ENCODE measurements at places on chromosomes 12 and 14.

- peak; percentile 44 for DNase-seq
These were observed 6.0 kb upstream of the ATP23 start for GRCh38 chr12:57935331-57935730.

DNA sequence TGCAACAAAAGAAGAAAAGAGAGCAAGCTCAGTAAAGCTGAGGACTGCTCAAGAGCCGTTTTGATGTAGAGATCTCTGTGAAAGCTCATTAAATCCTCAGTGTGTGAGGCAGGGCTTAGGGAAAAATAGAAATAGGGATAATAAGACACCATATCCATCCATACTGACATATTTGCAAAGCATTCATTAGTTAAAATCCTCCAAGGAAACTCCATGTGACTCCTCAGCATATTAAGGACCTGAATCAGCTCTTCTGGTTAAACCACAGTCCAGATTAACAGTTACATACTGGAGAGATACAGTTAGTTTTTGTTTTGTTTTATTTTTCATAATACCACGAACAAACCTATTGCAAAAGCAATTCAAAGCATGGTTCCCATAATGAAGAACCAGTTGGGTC lies 288.2 kb downstream of the PAWR start:
- no peak for DNase-seq

DNA sequence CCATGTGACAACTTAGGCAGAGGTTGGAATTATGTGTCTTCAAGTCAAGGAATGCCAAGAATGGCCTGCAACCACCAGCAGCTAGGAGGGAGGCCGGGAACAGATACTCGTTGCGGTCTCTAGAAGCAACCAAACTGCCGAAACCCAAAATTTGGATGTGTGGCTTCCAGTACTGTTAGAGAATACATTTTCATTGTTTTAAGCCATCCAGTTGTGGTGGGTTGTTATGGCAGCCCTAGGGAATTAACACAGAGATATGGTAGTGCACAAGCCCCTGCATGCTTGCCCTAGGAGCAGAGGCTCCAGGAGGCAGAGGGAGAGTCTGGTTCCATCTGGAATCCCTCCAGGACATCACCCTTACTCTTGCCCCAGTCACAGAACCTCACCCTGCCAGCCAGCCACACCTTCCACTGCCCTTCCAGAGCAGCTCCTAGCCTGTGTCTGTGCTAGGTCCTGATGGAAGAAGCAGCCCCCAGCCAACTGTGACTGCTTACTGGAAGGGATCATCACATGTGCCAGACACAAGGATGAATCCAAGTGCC lies 19.5 kb downstream of the PITPNM2 start:
- no peak for DNase-seq

DNA sequence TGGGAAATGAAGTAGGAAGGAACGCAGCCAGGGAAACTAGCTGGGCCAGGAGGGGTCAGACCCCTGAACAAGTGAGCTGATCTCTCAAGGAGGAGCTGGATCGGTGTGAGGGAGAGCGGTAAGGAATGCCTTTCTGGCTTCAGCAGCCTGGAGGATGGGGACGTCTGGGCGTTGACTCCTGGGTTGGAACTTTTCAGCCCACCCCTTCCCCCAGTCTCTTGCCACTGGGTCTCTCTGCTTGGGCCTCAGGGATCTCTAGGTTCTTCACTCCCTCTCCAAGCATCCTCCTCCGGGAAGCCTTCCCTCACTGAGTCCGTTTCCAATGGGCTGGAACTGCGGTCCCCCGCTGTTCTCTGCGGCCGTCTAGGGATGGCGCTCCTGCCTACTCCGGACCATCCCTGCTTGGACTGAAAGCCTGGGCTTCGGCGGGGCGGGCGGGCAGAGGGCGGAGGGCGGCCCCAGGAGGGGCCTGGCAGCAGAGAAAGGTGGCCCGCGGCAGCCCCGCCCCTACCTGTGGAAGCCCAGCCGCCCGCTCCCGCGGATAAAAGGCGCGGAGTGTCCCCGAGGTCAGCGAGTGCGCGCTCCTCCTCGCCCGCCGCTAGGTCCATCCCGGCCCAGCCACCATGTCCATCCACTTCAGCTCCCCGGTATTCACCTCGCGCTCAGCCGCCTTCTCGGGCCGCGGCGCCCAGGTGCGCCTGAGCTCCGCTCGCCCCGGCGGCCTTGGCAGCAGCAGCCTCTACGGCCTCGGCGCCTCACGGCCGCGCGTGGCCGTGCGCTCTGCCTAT lies at the start of gene KRT7:
Gene KRT7, plus strand, starts transcription at position 570 of the 788 bp plus-strand sequence. Its CDS starts 54 bp downstream, at position 624.
- DNase-seq = no peak

DNA sequence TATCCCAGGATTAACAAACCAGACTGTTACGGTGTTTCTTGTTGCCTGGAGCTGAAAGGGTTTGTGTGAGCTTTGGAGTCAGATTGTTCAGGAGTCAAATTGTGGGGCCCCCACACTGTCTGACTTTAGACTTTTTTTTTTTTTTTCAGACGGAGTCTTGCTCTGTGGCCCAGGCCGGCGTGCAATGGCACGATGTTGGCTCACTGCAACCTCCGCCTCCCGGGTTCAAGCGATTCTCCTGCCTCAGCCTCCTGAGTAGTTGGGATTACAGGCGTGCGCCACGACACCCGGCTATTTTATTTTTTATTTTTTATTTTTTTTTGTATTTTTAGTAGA lies 847 bp downstream of the TSFM start:
- no peak for DNase-seq

GRCh38 chr12:88970740-88971139 lies 381.6 kb downstream of the DUSP6 start:
- DNase-seq = no peak

DNA sequence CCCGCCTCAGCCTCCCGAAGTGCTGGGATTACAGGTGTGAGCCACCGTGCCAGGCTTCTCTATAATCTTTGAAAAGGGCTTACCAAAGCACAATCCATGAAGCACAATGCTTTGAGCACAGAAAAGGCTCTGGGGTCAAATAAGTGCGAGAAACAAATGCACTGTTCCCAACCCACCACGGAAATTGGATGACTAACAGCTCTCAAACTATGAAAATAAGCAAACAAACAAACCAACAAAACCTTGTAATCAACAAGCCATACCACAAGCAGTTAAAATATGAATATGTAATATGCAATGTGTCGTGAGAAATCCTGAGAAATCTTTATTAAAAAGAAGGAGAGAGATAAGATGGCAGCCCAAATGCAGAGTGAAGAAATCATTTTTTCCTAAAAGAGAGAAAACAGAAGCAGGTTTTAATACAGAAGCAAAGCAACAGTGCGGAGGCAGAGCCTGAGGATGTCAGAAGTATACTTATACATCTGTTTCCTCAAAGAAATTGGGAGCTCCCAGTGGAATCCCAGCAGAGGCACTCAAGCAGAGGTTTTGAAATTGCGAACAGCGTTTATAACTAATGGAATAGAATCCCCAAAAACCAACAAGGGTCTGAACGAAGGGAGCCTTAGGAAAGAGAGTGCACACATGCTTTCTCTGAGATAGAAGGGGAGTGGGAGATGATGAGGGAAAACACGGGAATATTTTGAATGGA lies 17.1 kb downstream of the SMCO2 start:
- no peak for DNase-seq

GRCh38 chr12:11870041-11870451 lies 200.7 kb upstream of the BCL2L14 start:
- no peak for DNase-seq

- DNase-seq = peak; percentile 83
These were observed 122.7 kb downstream of the SLC38A6 start for GRCh38 chr14:61103541-61104339.

DNA sequence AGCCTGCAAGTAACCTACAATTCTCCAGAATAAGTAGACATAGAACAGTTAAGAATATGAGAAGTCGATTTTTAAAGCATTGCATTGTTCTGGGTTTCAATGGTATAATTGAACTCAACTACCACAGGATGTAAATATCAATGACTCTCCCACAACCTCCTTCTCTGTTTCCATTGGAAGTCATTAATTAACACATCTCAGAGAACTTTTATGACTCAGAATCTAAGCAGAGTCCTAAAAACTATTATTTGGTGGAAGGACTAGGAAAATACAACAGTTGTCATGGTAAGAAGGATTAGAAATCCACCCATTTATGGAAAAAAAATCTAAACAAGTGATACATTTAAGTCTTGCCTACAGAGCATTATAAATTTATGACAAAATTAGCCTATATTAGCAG lies 21.1 kb upstream of the CPNE8 start:
- no peak for DNase-seq

GRCh38 chr14:50739186-50739585 lies 71.1 kb upstream of the SAV1 start:
- DNase-seq = no peak

DNA sequence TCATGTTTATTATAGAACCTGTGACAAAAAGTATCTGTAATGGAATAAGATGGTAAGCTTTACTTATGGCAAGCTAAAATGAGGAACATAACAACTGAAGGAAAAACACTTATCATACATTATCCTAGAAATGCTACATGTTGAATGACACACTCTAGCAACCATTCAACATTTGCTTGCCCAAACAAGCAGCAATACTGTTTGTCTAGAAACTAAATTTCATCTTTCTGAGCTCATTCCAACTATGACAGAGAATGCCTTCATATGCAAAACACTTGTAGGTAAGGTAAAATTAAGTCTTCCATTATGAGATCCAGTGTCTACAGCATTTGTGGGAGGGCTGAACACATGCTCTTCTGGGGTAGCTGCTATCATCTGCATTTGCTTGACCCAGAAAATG lies 108.1 kb downstream of the MDGA2 start:
- DNase-seq = no peak

GRCh38 chr14:80809663-80810062 lies 131.9 kb downstream of the CEP128 start:
- peak; percentile 35 for DNase-seq

GRCh38 chr14:89992273-89992672 lies 36.5 kb downstream of the TDP1 start:
- no peak for DNase-seq

GRCh38 chr12:45912774-45913173 lies 77.6 kb downstream of the SCAF11 start:
- no peak for DNase-seq

DNA sequence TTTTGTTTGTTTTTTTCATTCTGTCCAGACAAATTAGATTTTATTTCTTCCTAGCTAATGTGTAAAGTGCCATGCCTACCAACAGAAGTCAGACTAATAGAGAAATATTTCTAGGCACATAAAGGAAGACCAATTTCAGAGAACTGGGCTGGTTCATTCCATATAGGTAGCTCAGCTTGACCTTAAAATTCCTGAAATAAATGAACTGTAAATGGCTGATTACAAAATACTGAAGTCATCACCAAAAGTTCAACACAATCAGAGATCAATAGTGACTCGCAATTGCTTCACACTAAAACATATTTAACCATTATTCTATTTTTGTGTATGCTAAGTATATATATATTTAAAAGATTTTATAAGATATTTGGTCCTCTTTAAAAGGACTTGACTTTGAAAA lies 34.2 kb downstream of the PTPRB start:
- no peak for DNase-seq

DNA sequence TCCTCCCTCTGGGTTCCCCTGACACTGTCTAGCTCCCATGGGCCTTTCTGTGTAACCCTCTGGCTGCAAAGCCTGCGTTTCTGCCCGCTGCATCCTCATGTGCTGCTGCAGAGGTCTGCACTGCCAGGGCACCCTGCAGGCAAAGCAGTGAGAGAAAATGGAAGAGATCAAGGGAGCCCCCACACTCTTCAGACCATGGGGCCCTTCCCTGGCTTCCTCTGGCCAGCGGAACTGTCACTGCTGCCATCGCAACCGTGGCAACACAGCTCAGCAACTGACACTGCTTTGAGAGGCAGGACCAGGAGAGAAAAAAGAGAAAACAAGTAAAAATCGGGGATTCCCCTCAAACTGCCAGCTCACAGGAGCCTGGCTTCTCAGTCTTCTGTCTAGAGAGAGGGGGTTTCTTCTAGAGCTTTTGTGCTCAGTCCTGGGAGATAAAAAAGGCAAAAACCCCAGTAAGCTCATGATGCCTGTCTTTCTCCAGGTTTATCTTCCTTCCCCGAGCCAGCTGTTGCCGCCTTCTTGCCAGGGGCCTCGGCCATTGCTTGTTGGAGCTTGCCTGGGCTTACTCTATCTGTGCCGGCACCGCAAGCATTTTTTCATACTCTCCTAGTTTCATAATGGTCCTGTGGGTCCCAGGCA lies 38.9 kb downstream of the C14orf132 start:
- no peak for DNase-seq

DNA sequence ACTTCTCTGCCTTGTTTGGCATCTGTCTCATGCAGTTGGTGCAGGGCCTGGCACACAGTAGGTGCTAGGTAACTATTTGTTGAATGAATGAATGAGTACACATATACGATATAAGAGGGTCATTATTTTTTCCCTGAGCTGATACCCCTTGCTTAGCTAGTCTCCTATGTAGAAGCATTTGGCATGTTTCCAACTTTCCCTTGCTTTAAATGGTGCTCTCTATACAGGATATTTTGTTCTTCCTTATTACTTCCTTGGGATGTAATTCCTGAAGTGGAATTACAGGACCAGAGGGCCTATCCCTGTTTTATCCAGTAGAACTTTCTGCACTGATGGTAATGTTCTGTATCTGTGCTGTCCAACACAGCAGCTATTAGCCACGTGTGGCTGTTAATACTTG lies 250.1 kb upstream of the PWP1 start:
- DNase-seq = no peak

DNA sequence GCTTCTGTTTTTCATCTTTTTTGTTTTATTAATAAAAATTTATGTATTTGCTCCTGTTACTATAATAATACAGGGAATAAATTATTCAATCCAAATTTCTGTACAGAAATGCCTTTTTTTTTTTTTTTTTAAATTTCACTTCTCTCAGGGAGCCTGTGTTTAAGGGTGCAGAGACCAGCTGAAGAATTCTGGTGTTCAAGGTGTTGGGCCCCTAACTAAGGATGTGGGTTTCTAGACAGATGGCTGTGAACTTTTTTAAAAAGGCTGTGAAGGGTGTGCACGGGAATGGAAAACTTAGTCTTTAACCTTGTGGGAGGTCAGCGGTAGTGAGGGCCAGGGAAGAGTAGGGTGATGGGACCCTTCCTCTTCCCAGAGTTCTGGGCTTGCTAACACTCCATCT lies 1.3 kb upstream of the DTX3 start:
- DNase-seq = no peak

GRCh38 chr12:92784356-92784755 lies 81.6 kb downstream of the PLEKHG7 start:
- no peak for DNase-seq

GRCh38 chr12:95796225-95796981 lies 5.8 kb upstream of the NTN4 start:
- DNase-seq = no peak

DNA sequence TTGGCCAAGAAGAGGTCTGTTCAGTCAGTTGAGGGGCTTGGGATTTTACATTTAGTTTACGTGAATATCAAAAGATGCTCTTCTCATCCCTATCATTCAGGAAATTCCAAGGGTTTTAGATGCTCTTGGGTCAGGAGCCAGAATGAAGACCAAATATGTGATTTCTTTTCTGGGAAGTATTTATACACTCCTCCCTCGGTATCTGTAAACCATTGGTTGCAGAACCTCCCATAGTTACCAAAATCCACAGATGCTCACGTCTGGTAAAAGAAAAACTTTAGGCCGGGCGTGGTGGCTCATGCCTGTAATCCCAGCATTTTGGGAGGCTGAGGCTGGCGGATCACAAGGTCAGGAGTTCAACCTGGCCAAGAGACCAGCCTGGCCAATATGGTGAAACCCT lies 75.9 kb downstream of the TNFAIP2 start:
- DNase-seq = no peak

- peak; percentile 74 for DNase-seq
These were observed 539 bp upstream of the HMGA2 start for GRCh38 chr12:65823513-65824375.
